ENCODE measurements at places on chromosomes 12 and 14.

DNA sequence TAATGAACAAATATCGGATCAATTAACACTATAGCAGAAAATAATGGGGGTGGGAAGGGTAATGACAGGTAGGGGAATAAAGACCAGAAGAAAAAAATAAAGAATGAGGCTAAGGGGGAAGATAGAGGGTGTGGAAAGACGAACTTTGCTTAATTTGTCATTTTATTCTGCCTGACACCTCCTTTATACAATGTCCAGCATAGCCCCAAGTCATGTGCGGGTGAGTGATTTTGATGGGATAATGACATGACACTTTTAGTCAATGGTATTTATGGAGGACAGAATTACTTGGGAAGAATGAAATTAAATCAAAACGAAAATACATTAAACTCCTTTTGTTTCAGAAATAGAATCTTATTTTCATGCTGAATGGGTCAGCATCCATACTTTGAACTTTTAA is 20.5 kb upstream of the IFNG-AS1 start:
- no peak for DNase-seq

GRCh38 chr14:105853089-105853906 is 326.9 kb downstream of the TMEM121 start:
- DNase-seq, result no peak

DNA sequence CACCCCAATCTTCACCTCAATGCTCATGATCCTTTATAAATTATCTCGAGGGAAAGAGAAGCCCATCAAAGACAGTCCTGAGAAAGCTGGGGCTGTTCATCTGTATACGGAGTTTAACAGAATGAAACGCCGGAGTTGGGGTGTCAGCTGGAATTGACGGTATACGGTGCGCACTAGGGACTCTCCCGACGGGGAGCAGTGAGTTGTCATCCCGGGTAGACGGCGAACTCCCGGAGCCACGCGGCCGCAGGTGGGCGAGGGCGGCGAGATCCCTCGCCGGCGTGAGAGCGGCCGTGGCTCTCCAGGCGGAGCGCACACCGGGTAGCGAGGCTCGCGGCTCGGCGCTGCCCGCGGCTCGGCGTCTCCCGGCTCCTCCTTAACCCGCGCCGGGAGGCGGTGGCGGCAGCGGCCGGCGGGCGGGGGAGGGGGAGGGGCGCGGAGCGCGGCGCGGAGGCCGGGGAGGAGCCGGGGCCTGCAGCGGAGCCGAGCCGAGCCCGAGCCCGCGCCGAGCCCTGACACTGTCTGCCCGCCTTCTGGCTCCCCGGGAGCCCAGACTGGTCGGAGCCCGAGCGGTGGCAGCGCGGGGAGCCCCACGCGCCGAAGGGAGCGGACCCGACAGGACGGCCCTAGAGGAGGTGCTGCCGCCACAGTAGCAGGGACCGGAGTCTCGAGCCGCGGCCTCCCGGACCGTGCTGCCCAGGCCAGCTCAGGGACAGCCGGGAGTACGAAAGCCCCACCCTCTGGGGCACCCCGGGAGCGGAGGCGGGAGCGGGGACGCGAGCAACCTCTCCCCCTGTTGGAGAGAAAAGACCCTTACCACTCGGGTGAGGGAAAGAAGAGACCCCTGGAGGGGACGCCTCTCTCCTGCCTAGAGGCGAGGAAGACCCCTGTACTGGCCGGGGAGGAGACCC is at the start of gene FOXJ2:
Gene FOXJ2, plus strand, starts transcription at position 475 of the 911 bp plus-strand sequence. CDS start 7,117 bp downstream, outside the sequence.
- DNase-seq, result peak; percentile 59

- DNase-seq, result no peak
Measured at GRCh38 chr14:70654632-70655031, 12.9 kb downstream of the TTC9 start.

DNA sequence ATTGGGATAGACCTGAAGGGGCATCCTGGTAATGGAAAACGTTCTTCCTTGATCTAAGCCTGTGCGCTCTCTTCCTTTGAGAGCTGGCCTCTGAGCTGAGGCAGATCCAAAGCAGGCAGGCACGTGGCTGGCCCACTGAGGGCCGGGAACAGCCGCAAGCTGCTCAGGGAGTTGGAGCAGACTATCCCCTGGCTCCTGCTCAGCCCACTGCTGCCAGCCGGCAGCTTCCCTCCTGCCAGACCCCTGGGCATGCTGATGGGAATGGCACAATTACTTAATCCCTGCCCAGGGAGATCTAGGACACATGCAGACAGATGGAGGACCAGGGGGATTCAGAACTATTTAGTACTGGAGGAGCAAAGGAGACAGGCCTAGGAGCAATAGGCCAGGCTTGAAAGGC is 14.4 kb downstream of the NEUROD4 start:
- DNase-seq, result no peak

GRCh38 chr12:104384141-104384880 is 72.4 kb upstream of the CHST11 start:
- DNase-seq, result no peak

GRCh38 chr12:59938190-59938962 is 342.5 kb downstream of the SLC16A7 start:
- no peak for DNase-seq

DNA sequence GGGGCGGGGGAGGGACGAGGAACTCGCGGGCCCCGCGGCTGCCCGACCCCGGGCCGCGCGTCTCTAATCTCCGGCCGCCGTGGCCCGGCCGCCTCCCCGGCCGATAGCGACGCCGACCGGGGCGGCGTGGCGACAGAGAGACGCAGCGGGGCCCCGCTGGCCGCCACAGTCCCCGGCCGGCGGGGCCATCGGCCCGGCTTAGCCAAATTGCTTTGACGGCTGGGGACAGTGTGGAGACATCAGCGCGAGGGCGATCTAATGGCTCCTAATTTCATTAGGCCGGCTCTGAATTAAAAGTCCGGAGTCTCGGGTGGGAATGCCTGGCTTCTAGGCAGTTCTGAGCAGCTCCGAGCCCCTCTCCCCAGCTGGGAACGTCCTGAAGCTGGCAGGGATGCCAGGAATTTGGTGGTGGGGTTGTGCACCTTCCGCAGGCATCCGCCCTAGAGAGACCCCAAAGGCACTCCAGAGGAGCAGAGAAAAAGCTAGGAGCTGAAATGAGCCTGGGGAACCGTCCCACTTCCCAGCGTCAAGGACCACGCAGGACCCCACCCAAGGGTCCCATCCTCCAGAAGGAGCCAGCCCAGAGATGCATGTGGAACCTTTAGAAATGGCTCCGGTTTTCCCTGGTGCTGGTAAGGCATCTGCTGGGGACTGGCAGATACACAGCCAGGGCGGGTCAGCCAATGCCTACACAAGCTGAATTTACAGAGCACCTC is 9.6 kb downstream of the TBX5 start:
- no peak for DNase-seq

- no peak for DNase-seq
Measured at GRCh38 chr12:67969134-67969802, 20.0 kb upstream of the IFNG-AS1 start.

DNA sequence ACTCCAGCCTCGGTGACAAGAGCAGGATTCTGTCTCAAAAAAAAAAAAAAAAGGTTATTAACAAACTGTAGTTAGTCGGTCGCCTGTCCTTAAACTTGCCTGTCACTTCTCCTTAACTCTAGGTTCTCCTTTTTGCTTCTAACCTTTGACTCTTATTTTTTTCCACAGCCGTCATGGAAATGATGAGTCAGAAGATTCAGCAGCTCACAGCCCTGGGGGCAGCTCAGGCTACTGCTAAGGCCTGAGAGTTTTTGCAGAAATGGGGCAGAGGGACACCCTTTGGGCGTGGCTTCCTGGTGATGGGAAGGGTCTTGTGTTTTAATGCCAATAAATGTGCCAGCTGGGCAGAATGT is 418 bp upstream of the MYG1 start:
- no peak for DNase-seq

- DNase-seq, result no peak
Measured at GRCh38 chr12:726281-727140, 25.9 kb upstream of the WNK1 start.

DNA sequence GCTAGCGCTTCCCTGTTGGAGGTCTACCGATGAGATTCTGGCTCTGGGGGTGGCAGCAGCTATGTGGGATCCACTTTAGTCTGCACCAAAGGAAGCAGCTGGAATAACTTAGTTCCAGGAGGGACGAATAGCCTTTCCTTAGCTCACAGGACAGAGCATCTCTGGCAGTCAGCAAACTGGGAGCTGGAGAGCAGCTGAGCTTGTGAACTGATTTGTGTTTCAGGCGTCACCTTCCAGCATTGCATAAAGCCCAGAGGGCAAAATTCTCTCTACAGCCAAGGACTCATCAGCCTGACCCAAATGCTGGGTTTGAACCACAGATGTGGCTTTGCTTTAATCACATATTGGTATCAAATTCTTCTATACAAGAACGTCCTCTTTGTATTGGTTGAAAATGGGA is 81.9 kb upstream of the PELI2 start:
- DNase-seq, result no peak

DNA sequence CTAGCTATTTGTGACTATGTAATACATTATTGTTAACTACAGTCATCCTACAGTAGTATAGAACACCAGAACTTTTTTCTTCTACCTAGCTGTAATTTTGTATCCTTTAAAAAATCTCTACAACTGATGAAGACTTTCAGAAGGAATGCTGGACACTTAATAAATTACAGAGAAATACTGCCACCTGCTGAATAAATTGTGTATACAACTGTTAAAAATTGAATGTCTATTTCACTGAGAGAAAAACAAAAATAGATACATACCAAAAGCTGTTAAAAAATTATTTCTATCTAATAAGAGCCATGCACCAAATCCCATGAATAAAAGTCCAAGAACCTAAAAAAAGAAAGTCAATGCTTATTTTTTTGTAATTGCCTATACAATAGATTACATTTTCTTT is 6.6 kb downstream of the TSPAN19 start:
- DNase-seq, result peak; percentile 41

GRCh38 chr14:69354383-69355153 is 43.5 kb downstream of the ERH start:
- DNase-seq, result no peak

- DNase-seq, result peak; percentile 50
Measured at GRCh38 chr14:104240434-104241157, 102.2 kb downstream of the KIF26A start.

DNA sequence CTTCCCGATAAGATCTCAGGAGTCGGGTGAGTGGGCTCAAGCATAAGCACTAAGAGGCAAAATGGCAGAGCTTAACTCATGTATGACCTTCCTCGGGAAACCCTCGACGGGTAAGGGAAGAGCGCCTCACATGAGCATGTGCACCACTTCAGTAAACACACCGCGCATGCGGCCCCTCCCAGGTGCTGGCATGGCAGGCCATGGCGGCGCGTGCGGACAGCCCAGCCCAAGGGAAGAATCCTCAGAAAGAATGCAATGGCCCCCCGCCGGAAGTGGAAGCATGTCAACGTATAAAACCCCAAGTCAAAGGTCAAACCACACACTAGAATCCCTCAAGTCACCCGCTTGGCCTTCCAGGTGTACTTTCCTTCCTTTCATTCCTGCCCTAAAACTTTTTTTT is 6.6 kb upstream of the TNFAIP2 start:
- DNase-seq, result no peak

DNA sequence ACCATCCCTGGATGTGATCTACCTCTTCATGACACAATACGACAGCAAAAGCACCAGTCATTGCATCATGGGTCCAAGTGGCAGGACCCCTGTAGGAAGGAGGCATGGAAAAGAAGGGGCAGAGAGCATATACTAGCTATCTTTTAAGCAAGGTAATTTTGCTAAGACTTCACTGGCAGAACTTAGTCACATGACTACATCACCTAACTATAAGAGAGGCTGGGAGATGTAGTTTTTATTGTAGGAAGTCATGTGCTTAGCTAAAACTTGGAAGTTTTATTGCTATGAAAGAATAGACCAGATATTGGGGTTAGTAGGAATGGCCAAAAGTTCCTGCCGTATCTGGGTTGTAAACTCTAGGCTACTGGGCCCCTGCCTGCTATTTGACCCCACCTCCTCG is 18.6 kb upstream of the CHST11 start:
- DNase-seq, result no peak

DNA sequence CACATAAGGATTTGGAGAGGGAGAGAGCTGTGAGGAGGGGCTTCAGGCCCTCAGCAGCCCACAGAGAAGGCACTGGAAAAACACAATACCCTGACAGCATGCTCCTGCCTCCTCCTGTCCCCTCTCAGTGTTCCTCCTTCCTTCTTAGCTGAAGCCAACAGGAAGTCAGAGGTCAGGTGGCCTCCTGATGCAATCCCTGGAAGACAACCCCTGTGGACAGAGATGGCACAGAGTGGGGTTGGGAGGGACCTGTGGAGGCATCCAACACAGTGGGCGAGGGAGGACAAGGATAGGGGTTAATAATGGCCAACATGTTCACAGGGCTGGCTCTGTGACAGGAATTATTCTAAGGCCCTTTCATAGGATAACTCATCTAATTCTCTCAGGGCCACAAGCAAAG is 15.4 kb upstream of the IFI27L2 start:
- DNase-seq, result no peak

GRCh38 chr12:11743423-11744409 is 94.2 kb downstream of the ETV6 start:
- no peak for DNase-seq

- peak; percentile 11 for DNase-seq
Measured at GRCh38 chr12:69101505-69101904, 137.9 kb upstream of the CPSF6 start.

GRCh38 chr12:12628013-12628412 is 16.3 kb downstream of the CREBL2 start:
- no peak for DNase-seq

DNA sequence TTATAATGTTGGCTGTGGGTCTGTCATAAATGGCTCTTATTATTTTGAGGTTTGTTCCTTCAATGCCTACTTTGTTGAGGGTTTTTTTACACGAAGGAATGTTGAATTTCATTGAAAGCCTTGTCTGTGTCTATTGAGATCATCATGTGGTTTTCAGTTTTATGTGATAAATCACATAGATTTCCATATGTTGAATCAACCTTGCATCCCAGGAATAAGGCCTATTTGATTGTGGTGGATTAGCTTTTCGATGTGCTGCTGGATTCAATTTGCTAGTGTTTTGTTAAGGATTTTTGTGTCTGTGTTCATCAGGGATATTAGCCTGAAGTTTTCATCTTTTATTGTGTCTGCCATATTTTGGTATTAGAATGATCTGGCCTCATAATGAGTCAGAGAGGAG is 27.6 kb downstream of the SLC2A13 start:
- no peak for DNase-seq

- DNase-seq, result no peak
Measured at GRCh38 chr14:76826122-76826521, at the start of gene LRRC74A. LRRC74A (plus strand) TSS chr14:76826408; CDS start chr14:76826698, 290 bp downstream.

- DNase-seq, result no peak
Measured at GRCh38 chr12:113392520-113392919, 11.2 kb downstream of the SDS start.

GRCh38 chr14:102540315-102541028 is 30.9 kb upstream of the ANKRD9 start:
- DNase-seq, result no peak

- no peak for DNase-seq
Measured at GRCh38 chr12:112194601-112195247, 69.4 kb downstream of the TRAFD1 start.

- no peak for DNase-seq
Measured at GRCh38 chr12:31009976-31010375, 63.7 kb upstream of the DDX11 start.

DNA sequence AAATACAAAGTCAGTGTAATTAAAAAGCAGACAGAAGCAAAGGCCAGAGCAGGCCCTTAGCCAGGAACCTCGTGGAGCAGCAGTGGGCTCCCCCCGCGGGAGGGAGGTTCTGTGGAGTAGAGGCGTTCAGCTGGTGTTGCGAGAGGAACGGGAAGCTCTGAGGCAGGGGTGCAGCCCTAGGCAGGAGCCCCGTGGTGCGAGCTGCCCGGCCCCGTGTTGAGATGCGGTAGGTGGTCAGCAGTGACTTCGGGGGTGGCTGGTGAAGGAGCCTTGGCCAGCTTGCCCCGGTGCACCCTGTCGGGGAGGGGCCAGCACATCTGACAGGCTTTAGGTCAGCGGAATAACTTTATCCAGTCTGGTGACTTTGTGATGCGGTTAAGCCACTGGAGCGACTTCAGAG is 46.2 kb downstream of the SFSWAP start:
- DNase-seq, result no peak
